ENCODE measurements at places on chromosomes 5 and 9.

DNA sequence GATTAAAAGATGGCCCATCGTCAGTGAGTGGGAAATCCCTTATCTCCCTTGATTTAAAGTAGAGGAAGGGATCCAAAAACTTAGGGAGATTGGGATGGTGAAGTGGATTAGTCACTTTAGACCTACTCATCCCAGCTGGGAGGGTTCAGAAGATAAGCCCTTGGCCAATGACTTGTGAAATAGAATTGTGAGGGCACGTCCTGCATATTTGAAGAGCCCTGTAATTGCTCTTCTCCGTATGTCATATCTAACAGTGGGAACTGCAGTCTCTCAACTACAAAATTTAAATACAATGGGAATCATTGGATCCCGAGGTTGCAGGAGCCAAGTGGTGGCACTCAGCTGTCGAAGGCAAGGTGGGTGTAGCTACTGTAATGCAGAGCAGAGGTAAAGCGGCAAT is 65.4 kb upstream of the C9orf72 start:
- DNase-seq, result no peak

DNA sequence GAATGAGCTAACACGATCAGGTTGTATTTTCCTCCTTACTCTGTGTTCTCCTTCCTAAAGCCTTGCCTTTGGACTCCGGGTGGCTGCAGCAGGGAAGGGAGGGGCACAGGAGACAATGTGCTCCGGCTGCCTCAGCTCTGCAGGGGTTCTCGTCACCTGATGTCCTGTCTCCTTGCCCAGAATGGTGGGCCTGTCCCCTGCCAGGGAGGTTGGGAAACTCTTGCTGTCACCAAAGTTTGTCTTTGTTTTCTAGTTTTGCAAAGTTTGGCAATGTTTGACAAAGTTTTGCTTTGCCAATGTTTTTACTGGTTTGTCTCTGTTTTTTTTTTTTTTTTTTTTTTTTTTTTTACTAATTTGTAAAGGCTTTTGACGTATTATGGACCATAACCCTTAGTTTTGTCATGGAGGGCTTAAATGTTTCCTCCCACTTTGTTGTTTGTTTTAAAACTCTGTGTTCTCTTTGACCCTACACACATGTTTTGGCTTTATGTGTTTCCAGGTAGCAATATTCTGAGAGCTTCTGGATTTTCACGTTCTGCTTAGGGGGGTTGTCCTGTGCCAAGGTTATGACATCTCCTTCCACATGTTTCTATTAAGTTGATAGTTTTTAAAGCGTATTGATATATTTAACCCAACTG is 49.3 kb downstream of the GADD45G start:
- no peak for DNase-seq

DNA sequence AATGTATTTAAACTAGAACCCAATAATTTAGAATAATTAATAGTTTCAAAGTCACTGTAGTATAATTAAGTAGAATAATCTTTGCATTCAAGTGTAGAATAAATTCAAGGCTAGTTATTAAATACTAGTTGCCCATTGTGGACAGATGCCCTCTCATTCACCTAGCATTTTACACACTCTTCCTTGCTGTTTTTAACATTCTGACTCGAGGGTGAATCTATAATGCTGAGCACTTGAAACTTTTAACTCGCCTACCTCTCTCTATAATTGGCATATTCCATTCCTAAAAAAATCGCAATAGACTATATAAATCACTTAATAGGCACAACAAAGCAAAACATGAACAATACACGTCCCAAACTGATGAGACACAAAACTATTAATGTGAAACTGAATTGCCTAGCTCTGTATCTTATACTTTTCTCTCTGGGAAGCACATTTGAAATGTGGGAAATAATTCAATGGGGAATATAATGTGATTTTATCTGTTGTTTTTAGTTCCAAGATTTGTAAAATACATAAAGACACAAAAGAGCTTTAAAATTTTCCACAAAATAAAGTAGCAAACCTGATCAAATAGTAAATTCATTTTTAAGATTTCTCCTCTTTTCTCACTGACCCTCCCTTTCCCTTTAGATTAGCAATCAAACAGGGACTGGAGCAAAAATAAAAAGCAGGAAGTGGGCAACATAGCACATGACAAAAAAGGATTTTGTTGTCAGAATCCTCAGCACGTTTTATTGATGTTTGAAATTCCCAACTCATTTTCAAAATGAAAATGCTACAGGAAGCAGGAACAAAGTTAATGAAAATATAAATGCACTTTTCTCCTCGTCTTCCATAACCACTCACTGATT is 295.6 kb downstream of the PDE4D start:
- DNase-seq, result no peak

DNA sequence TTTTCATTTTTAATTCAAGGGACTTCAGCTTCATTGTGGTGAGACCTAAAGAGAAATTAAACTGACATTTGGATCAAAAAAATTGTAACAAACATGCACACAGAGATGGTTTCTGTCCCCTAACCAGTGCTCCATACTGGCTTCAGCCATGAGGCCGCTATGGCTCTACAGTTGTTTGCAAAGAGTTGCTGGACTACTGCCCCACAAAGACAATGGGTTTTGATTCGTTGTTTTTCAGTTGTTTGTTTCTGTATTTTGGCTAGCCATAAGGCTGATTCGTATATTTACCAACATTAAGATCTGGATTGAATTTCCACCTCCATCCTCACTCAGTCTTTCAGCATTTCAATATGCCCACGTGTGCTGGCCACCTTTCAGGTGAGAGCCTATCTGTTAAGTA is 163.7 kb upstream of the KIF2A start:
- DNase-seq, result no peak

DNA sequence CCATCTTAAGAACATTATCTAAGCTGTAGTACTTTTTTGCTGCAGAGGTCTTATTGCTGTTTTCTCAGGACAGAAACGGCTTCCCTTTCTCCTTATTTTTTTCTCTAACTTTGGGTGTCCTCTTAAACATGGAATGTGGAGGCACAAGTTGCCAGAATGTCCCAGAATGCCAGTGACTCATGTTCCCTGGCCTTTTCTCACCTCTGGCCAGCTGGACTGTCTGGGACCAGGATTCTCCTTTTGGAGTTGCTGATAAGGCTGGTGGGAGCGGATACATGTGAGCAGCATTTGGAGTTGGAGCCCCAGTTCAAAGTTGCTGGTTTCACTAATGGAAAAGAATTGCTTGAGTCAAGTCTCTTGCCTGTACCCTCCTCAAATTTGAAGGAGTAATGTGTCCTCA is 112.8 kb downstream of the ARHGAP26 start:
- DNase-seq, result no peak

GRCh38 chr5:144950996-144951395 is 780.3 kb downstream of the KCTD16 start:
- no peak for DNase-seq

DNA sequence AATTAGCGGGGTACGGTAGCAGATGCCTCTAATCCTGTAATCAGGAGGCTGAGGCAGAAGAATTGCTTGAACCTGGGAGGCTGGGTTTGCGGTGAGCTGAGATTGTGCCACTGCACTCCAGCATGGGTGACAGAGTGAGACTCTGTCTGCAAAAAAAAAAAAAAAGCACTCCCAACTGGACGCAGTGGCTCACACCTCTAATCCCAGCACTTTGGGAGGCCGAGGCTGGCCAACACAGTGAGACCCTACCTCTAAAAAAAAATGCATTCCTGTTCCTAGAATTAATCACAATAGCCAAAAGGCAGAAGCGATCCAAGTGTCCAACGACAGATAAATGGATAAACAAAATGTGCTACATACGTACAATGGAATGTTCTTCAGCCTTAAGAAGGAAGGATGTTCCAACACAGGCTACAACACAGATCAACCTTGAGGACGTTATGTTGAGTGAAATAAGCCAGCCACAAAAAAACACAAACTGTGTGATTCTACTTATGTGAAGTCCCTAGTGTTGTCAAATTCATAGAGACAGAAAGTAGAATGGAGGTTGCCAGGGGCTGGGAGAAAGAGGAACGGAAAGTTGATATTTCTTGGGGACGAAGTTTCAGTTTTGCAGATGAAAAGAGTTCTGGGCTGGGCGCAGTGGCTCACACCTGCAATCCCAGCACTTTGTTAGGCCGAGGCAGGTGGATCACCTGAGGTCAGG is 13.8 kb downstream of the FAM78A start:
- no peak for DNase-seq

GRCh38 chr9:7341571-7341970 is 458.0 kb downstream of the DMAC1 start:
- no peak for DNase-seq

DNA sequence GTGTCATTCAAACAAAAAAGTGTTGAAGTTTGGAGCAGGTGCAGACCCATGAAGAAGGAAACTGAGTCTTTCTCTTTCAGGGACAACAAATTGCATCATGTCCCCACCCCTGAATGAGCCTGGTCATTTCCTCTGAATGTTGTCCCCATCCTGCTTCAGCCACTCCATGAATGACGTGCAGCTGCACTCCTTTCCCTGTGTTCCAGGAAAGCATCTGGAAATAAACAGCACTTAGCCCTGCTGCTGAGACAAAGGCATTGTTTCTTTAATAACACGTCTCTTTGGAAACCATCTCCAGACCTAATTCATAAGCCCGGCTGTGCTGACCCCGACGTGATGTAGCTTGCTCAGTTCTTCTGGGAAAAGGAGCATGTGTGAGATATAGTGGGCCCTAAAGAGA is 682.3 kb downstream of the BRINP1 start:
- no peak for DNase-seq
